ENCODE measurements at places on chromosomes 12 and 14. TPM values are rescaled to one million over a fixed set of nuclear protein-coding genes. Genes with fewer than 3 reads are reported as not detected.
A peak's percentile ranks its signal among the peaks of the same experiment; 100 is the strongest.

DNA sequence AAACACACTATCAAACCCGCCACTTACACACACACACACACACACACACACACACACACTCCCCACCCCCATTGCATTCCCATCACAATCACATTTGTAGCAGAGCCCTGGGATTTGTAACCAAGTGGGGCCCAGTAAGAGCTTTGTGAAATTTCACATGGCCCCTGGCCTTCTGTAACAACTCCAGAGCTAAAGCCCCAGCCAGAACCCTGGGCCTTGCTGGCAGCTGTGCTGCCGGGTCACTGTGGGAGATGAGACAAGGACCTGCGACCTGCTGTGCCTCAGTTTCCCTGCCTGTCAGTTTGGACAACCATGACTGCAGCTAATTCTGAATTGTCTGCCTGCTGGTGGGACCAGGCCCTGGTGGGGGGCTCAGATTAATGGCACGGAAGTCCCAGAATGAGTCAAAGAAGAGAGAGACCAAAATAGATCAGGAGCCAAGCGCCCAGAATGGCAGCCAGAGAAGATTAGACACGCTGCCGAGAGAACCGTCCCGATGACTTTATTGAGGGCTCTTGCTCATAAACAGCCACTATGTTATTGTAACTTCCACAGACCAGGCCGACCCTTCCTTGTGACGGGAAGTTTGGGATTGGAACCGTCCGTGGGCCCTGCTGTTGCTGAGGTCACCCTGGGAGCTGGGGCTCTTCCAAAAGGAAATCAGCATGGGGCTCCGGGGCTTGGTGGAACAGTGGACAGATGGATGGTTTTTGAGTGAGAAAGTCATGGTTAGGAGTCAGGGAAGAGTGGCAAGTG, 123.1 kb downstream of the ZFP36L1 start:
- H3K4me3 ChIP-seq, result no peak overlapping the region
- peak overlapping the region; percentile 84 for H3K27ac ChIP-seq
- H3K4me1 ChIP-seq, result peaks cover 80% of the 10 kb centered on the region
- no peak for DNase-seq
- no peaks in the 10 kb centered on the region for H3K27me3 ChIP-seq

GRCh38 chr12:128365651-128366231, 98.8 kb downstream of the TMEM132C start:
- DNase-seq, result no peak
- no peak overlapping the region for H3K4me3 ChIP-seq
- no peaks in the 10 kb centered on the region for H3K36me3 ChIP-seq
- H3K4me1 ChIP-seq, result no peaks in the 10 kb centered on the region
- no peak overlapping the region for H3K27ac ChIP-seq
- peaks cover 32% of the 10 kb centered on the region for H3K27me3 ChIP-seq

- H3K27ac ChIP-seq, result no peak overlapping the region
- DNase-seq, result no peak
These were observed 145.3 kb downstream of the BCAT1 start for GRCh38 chr12:24803430-24804245.

- no peak overlapping the region for H3K27ac ChIP-seq
- no peaks in the 10 kb centered on the region for H3K27me3 ChIP-seq
- no peak for DNase-seq
- H3K4me1 ChIP-seq, result peaks cover 16% of the 10 kb centered on the region
- H3K4me3 ChIP-seq, result no peak overlapping the region
These were observed 2.3 kb upstream of the SLC25A3 start for GRCh38 chr12:98591209-98591608.

GRCh38 chr12:75481774-75482173, 1.2 kb downstream of the GLIPR1 start:
- H3K36me3 ChIP-seq, result no peaks in the 10 kb centered on the region
- no peak for DNase-seq
- H3K4me3 ChIP-seq, result no peak overlapping the region
- H3K27ac ChIP-seq, result no peak overlapping the region

DNA sequence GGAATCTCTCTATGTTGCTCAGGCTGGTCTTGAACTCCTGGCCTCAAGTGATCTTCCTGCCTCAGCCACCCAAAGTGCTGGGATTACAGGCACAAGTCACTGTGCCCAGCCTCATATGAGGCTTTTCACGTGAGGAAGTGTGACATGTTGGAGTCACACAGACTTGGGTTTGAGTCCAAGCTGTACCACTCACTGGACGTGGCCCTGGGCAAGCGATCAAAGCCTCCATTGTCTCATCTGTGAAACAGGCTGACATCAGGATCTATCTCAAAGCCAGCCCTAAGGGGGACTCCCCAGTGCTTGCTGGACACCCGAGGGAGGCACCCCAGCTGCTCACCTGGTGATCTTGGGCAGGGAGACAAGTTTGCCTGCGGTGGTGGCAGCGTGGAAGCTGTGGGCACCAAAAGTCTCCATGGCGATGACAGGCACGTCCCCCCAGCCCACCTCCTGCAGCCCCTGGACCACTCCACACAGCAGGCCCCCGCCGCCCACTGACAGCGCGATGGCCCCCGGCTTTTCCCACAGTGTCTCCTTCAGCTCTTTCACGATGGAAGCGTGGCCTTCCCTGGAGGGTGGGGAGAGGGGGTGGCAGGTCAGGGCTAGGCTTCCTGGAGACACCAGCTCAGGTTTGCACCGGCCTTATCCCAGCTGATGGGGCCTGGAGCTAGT, 6.7 kb downstream of the SDS start:
- no peak for DNase-seq

- H3K4me1 ChIP-seq, result no peaks in the 10 kb centered on the region
- no peaks in the 10 kb centered on the region for H3K27me3 ChIP-seq
- no peak overlapping the region for H3K4me3 ChIP-seq
- H3K27ac ChIP-seq, result no peak overlapping the region
- DNase-seq, result no peak
These were observed 349.8 kb downstream of the IPO8 start for GRCh38 chr12:30345744-30346471.

- no peak overlapping the region for H3K4me3 ChIP-seq
- no peak overlapping the region for H3K27ac ChIP-seq
- H3K27me3 ChIP-seq, result peaks cover 87% of the 10 kb centered on the region
- H3K4me1 ChIP-seq, result no peaks in the 10 kb centered on the region
- no peak for DNase-seq
These were observed 84.8 kb downstream of the DPF3 start for GRCh38 chr14:72809063-72809462.

The KLRD1 gene
- total RNA-seq, result 0.68 TPM

The TMEM19 gene
- 39.5 TPM for total RNA-seq

The RASAL1 gene
- 14.9 TPM for total RNA-seq

The E2F7 gene
- total RNA-seq, result 9.8 TPM

The TMTC2 gene
- total RNA-seq, result 8.3 TPM

The GAS2L3 gene
- total RNA-seq, result 31.9 TPM
